RWPE1 (cell line): ENCODE measurements at places on chromosomes 13 and 19.

- DNase-seq = no peak
These were observed 852.7 kb upstream of the KLHL1 start for GRCh38 chr13:70960841-70961443.

DNA sequence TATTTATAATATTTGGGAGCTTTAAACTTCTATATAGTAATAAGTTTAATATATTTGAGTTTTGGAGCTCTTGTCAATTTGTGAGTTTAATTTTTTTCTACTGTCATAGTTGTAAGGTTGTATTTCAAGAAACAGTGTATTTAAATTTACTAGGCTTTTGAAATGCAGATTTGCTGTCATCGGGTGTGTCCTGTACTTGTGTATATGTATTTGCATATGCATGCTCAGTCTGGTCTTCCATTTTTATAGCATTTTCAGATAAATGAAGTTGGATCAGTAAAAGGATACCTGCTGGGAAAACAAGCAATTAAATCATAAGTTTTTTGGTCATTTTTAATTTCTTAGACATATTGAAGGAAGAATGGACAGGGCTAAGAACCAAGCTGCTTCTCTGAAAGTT lies 33.1 kb downstream of the SLAIN1 start:
- no peak for DNase-seq

DNA sequence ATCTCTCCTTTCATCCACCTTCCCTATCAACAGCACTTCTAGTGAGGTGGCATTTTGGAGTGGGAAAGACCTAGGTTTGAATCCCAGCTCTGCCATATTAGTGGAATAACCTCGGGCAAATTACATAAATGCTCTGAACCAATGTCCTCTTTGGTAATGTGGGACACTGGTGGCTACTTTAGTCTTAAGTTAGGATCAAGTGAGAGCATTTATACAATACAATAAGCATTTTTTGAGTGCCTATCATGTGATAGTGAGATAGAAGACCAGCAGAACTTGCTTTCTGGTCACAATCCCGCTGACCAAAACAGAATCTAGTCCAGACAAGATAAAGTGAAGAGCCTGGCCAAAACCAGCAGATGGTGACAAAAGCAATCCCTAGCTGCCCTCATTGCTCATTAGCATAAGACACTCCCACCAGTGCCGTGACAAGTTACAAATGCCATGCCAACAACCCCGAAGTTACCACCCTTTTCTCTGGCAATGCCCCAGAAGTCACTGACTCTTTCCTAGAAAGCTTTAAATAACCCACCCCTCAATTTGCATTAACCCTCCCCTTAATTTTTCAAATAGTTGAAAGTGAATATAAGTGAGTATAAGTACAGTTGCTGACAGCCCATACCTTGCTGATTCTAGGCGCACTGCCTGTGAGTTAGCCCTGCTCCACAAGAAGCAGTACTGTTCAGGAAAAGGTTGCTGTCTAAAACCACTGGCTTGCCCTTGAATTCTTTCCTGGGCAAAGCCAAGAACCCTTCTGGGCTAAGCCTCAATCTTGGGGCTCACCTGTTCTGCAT lies 28.9 kb upstream of the KPNA3 start:
- DNase-seq = no peak

DNA sequence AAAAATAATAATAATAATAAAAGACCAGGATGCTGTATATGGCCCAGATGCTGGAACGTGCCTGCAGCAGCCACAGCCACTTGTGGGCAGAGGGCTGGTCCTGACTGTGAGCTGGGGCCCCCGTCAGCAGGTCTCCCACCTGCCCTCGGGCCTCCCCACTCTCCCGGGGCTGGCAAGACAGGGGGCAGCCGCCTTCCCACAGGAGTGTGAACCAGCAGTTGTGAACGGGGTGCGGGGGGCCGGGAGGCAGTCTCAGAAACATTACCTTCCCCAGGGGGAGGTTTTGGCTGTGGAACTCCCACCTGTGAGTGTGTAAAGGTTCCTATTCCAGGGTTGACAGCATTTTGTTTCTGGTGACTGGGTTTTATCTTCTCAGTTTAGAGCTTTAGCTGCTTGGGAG lies 151.4 kb downstream of the KDM4B start:
- no peak for DNase-seq

DNA sequence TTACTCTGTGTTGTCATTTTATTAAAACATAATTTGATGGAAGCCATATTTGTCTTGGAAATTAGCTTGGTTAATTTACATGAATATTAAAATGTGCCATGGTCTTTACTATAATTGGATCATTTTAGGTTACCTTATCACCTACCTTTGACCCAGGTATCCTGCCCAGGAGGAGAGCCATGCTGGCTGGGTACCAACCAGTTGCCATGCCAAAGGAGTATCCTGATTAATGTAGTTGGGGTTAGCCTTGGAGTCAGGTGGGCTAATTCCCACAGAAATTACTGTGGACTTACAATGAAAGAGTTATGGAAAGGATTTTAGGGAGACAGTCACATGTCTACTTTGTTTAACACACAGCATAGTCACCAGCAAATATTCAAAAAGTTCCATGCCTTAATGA lies 32.0 kb downstream of the NDFIP2 start:
- no peak for DNase-seq

DNA sequence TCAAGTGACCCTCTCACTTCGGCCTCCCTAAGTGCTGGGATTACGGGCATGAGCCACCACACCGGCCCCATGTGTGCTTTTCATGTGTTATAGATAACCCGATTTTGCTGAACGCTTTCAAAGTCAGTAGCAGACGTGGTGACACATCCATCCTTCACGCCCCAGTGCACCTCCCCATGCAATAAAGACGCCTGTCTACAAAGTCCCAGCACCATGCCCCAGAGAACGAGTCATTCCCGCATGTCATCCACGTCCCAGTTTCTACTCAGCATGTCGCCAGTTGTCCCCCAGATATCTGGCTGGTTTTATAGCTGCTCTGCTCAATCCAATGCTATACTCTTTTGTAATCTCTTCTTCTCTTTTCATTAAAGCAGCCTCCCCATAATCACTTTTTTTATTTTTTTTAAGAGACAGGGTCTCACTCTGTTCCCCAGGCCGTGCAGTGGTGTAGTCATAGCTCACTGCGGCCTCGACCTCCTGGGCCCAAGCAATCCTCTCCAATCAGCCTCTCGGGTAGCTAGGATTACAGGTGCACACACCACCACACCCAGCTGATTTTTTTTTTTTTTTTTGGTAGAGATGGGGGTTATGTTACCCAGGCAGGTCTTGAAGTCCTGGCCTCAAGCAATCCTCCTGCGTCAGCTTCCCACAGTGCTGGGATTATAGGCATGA lies 42.5 kb downstream of the DNM2 start:
- DNase-seq = no peak

DNA sequence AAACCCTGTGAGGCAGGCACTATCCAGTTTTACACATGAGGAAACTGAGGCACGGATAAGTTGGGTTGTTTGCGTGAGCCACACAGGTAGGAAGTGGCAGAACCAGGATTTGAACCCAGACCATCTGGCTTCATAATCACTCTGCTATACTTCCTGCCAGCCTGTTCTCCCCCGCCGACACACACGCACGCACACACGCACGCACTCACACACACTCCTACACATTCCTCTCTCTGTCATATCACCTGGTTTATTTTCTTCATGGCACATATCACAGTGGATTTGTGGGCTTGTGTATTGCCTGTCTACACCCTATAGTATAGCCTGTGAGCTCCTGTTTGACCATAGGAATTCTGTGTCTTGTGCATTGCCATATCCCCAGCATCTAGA lies 140.0 kb downstream of the SIPA1L3 start:
- DNase-seq = no peak

DNA sequence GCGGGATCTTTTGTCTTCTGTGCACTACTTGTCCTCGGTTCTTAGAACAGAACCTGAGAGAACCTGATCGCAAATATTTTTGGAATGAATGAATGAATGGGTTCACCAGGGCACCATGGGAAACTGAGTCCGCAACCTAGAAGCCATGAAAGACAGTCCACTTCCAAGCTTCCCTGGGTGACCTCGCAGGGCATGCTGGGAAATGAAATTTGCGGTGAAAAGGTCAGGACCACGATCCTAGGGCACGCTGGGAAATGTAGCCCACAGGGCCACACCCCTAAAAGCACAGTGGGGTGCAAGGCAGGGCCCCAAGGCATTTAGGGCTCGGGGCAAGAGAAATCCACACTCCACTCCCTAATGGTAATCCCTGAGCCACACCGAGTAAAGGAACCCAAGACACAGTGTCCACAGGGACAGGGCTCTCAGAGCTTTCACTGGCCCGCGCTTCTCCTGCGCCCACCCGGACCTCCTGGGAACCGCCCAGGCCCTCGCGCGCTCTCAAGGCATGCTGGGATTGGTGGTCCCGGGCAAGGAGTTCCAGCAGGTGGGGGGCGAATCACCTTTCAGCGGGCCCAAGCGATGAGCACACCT lies 1.1 kb upstream of the PPP1R12C start:
- no peak for DNase-seq

GRCh38 chr13:90389537-90389936 lies 958.0 kb upstream of the MIR17HG start:
- DNase-seq = no peak

DNA sequence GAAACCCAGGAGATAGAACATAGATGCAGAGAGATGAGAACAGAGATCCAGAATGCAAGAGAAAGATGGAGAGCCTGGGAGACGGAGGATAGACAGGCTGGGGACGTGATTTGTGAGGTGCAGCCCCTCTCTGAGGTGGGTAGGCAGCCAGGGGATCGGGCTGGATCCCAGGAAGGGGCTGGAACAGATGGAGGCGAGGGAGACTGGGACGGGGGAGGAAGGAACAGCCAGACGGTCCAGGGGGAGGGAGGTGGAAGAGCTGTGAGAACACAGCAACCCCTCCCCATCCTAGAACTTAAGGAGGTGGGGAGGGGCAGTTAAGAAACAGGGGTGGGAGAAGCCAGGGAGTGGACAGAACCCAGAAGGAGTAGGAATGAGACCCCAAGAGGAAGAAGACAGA lies 3.1 kb downstream of the SLC17A7 start:
- no peak for DNase-seq

- no peak for DNase-seq
These were observed 38.2 kb upstream of the ZNF780A start for GRCh38 chr19:40128991-40129390.

DNA sequence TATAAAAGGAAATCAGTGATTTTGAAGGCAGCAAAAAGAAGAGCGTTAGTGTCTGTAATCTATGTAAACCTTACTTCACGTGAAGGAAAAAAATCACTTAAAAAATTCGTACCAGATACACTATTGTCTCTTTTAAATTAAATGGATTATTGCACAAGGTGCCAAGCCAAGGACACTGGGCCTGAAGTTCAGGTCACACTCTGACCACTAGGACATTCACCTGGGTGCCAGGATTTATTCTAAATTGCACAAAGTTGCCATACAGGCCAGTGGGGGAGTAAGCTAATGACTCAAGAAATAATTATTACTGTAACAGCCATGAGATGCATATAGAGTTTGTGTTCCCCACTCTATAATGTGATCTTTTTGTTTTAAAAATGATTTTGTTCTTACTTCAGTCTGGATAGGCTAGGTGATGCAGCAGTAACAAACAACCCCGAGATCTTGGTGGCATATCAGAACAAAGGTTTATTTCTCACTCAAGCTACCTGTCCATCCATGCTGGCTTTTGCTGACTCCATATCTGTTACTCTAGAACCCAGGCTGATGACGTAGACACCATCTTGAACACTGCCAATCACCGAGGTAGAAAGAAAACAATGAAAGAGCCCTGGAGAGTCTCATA lies 252.1 kb downstream of the DCT start:
- DNase-seq = no peak

GRCh38 chr19:47379381-47379938 lies 30.3 kb downstream of the DHX34 start:
- DNase-seq = no peak

GRCh38 chr13:98845742-98846141 lies 93.3 kb upstream of the SLC15A1 start:
- DNase-seq = no peak

- no peak for DNase-seq
These were observed 192.5 kb downstream of the KLF12 start for GRCh38 chr13:73941752-73942151.

DNA sequence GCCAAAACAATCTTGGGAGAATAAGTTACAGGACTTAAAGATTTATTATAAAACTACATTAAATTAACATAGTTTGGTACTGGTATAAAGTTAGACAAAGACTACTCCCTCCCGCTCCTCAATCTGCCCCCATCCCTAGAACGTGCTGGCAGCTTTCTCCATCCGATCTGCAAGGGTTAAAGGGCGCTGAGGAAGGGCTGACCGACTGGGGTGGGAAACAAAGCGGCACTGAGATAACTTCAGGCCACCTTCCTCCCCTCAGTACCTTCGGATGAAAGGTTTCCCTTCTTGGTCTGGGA lies 790 bp upstream of the SUGT1 start:
- DNase-seq = peak; percentile 44

- DNase-seq = no peak
These were observed 227.6 kb downstream of the PCDH20 start for GRCh38 chr13:61188057-61188456.

- no peak for DNase-seq
These were observed 1203.5 kb upstream of the PRR20A start for GRCh38 chr13:55937180-55937579.

DNA sequence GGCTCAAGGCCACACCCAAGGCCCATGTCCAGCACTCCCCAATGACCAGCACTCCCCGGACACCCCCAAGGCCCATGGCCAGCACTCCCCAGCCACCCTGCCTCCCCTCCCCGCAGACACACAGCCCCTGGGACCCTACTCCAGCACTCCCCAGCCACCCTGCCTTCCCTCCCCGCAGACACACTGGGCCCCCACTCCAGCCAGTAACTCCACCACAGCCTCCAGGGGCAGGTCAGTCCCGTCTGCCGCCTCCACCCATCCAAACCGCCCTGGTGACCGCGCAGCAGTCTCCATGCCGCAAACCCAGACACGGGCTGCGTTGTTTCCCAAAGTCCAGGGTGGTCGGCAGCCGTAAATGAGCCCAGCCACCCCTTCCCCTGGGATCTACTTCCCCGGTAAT lies 70.7 kb downstream of the SPACA7 start:
- DNase-seq = no peak

DNA sequence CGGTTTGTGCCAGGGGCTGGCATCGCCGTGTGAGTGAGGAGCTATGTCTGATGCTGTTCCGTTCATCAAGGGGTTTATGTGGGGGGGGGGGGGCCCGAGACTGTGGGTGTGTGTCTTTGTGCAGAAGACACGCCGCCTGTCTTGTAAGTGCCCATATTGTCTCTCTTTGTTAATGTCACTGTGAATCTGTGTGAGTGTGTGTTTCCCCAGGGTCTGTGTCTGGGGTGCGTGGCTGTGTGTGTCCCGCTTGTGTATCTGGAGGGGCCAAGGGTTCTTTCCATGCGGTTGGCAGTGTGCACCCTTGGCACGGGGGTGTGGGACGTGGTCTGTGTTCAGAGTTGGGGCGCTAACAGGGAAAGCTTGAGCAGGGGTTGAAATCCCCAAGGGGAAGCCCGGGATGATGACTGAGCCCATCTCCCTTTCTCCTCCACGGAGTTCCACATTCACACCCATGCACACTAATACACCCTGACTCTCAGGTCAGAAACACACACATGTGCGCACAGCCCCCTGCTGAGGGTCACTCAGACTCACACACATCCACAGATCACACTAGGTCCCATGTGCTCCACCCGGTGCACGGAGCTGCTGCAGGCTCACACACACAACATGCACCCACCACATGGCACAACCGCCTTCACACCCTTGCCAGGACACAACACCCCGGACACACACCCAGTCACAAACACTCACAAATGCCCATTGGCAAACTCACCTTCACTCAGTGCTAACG lies 1.8 kb downstream of the NCAN start:
- DNase-seq = no peak

GRCh38 chr13:52127783-52128702 lies 830 bp downstream of the NEK5 start:
- peak; percentile 83 for DNase-seq
